ENCODE measurements at places on chromosomes 11 and 22.

DNA sequence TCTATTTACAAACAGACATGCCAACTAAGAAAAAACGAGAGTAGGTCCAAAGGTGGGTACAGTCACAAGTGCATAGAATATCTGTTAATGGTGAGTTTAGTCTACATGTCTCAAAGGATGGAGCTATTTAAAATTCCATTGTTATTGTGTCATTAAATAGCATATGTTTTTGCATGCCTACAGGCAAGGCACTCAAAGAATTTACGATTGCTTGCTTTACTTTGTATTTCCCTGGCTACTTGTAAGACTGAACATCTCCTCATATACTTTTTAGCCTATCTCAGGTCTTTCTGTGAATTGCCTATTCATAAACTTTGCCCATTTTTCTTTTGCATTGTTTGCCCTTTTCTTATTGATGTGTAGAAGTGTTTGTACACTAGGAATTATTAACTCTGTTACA, 39.7 kb downstream of the DEUP1 start:
- no peak for DNase-seq

DNA sequence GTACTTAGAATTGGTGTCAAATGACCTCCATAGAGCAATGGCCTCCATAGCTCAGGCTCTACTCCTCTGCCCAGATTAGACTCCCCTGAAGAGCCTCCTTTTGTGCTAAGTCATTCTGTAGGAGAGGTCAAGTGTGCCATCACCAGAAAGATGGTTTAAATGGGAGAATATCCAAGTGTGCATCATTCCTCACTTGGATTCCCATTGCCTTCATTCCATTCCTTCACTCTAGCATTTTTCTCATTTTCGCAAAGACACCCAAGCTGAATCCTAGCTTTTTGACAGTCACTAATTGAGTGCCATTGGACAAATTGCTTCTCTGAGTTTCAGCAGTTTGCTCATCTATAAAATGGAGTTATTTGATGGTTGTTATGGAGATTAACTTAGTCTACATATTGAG, 16.9 kb downstream of the CLMP start:
- DNase-seq = no peak

- no peak for DNase-seq
Measured at GRCh38 chr11:111745719-111746504, 20.3 kb downstream of the PPP2R1B start.

DNA sequence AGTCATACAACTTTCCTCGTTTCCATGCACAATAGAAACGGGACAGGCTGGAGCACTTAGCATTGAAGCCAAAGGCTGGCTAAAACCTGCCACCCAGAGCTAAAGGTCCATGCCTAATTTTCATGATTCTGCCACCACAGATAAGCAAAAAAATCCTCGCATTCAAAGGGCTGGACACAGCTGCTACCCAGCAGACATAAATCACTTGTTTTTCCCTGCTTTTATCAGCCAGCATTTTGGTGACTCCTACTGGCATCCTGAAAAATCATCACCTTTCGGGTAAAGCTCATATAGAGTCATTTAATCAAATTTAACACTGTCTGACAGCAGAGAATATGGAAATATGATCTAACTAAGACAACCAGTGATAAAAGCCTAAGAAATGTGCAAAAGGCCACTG, 37.9 kb downstream of the ALG9 start:
- no peak for DNase-seq

DNA sequence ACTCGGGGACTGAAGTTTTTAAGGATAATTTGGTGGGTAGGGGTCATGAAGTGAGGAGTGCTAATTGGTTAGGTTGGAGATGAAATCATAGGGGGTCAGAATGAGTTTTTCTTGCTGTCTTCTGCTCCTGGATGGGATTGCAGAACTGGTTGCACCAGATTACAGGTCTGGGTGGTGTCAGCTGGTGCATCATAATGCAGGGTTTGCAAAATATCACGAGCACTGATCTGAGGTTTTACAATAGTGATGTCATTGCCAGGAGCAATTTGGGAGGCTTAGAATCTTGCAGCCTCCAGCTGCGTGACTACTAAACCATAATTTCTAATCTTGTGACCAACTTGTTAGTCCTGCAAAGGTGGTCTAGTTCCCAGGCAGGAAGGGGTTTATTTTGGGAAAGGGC, 46.4 kb upstream of the CALCB start:
- no peak for DNase-seq

- no peak for DNase-seq
Measured at GRCh38 chr11:61999141-61999975, 31.9 kb upstream of the FTH1 start.

DNA sequence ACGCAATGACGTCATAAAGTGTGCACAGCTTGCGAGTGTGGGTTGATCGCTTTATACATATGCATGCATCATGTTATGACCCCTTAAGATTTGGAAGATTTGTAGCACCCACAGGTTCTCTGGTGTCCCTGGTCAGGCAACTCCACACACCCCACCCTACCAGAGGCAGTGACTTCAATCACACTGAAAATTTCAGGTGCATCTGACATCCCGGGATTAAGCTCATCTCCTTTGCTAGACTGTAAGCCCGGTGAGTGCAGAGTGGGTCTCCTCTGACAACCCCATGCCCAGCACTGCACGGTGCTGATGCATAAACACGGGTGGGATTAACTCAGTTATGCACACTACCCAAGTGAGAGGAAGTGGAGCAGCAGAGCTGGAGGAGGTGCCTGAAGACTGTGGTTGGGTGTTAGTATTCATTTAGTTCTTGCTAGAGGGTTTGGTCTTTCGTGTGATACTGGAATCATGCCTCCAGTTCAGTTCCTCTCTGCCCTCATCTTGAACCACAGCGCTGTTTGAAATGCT, 6.5 kb downstream of the ARSA start:
- no peak for DNase-seq

GRCh38 chr11:34929794-34930763, 13.7 kb downstream of the PDHX start:
- DNase-seq = no peak

GRCh38 chr22:49976439-49977175, 16.0 kb downstream of the PIM3 start:
- DNase-seq = no peak

DNA sequence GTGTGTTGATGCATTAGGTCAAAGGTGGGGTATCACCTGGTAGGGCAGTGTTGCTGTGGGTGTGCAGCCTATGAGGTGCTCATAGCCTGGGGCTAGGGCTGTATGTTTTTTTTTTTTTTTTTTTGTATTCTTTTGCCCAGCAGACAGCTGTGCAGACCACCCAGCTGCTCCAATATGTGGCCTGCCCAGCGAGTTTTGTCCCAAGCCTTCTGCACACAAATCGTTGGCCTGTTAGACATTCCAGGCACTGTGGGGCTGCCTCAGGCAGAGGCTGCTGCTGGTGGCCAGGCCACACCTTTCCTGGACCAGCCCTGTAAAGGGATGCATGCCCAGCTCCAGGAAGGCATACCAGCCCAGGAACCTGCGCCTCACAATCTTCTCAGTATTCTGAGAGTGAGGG, 348.5 kb downstream of the JRKL start:
- no peak for DNase-seq

Data from activated CD8-positive, alpha-beta memory T cell treated with anti-CD3 and anti-CD28 coated beads for 1 hour (primary cell).